ENCODE measurements at places on chromosomes 11 and 22.

DNA sequence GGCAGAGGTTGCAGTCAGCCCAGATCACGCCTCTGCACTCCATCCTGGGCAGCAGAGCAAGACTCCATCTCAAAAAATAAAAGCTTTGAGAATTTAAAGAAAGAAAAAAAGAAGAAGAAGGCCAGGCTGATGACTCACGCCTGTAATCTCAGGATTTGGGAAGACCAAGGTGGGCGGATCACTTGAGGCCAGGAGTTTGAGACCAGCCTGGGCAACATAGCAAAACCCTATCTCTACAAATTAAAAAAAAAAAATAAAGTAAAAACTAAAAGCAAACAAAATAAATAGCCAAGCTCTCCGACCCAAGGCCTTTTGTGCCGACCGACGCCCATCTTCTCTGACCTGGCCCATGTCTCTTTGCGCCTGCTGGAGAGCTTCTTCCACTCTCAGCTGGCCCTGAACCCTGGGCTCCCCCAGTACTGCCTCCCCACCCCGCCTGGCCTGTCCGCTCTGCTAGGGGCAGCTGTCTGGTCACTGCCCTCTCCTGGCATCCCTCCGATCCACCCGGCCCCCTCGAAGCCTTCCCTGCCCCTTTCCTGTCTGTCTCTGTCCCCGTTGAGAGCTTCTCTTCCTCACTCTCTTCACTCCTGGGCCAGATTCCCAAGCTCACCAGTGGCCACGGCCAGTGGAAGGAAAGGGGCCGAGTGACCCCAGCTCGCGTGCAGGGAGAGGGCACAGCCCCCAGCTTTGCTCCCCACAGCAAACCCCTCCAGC is 4.8 kb upstream of the LSP1 start:
- no peak for DNase-seq

GRCh38 chr11:76234416-76235232 is 28.3 kb upstream of the WNT11 start:
- DNase-seq = peak; percentile 74

DNA sequence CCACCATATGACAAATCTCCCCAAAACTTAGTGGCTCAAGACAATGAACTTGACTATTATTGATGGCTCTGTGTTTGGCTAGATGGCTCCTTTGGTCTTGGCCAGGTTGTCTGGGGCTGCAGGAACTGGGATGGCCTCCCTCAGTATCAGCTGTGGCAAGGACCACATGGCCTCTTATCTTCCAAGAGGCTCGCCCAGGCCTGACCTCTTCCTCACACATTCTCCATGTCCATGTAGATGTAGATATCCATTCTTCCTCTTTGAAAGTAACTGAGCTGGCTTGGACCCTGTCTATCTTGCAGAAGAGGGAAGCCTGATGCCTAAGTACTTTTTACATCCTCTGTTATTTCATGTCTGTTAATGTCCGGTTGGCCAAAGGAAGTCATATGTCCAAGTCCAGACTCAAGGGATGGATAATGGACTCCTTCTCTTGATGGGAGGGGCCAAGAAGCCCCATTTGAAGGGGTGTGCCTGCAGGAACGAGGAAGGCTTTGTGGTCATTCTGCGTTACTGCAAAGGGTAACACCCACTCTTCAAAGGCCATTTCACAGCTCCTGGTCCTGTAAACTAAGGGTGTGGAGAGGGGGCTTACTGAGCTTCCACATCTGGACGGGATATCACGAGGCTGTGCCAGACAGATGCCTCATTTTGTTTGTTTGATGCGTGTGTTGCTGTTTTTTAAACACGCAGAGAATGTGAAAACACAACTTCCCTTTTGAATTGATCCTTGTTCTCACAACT is 87.1 kb downstream of the GRIK4 start:
- DNase-seq = no peak

DNA sequence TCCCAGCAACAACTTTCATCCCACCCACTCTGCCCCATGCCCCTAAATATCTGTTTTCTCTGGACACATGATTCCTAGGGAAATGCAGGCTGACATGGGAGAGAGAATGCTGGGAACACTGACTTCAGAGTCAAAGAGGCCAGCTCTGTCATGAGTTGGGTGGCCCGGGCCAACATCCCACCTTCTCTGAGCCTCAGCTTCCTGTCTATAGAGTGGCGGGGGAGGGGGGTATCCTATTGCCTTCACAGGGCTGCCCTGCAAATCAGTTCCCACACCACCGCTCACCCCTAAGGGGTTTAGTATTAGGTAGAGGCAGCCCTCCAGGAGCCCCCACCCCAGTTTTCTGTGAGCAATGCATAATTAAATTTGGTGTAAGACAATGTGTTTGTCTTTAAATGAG is 175.0 kb upstream of the NCAM1 start:
- no peak for DNase-seq

DNA sequence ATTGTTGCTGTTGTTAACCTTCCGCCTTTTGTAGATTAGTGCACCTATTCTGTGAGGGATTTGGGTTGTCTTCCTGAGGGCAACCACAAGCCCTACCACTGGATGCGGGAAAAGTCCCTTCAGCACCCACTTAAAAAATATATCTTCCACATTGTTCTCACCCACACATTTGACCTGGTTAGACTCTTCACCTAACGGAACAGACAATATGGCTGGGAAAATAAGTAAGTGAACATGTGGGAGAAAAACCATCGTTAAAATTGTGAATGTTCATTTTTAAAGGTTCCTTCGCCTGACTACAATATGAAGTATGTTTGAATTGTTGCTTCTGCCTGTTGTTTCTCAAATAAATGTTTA is 72.0 kb upstream of the MPEG1 start:
- DNase-seq = no peak

- DNase-seq = no peak
Measured at GRCh38 chr11:12116425-12117032, 6.1 kb downstream of the MICAL2 start.
